GM20000 (cell line): ENCODE measurements at places on chromosomes 2 and 18.

DNA sequence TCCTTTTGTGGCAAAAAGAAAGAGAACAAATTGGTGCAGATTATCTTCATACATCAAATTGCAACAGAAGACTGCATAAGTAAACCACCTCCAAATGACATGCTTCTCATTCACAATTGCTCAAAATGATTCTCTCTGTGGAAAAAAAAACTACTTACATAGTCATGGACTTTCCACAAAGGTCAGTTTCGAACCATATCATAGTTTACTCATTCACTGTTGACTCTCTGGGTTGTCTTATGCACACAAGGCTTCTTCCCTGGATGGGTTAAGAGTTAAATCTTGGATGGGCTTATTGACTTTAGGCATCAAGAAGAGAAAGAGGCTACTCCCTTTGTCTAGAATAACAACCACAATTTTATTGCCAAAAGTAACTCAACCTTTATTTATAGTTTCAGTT is 91.3 kb upstream of the RAB27B start:
- DNase-seq, result no peak

- no peak for DNase-seq
These were observed 3.8 kb downstream of the RBFA start for GRCh38 chr18:80037869-80038630.

GRCh38 chr2:191693166-191693565 is 15.2 kb downstream of the NABP1 start:
- DNase-seq, result no peak

DNA sequence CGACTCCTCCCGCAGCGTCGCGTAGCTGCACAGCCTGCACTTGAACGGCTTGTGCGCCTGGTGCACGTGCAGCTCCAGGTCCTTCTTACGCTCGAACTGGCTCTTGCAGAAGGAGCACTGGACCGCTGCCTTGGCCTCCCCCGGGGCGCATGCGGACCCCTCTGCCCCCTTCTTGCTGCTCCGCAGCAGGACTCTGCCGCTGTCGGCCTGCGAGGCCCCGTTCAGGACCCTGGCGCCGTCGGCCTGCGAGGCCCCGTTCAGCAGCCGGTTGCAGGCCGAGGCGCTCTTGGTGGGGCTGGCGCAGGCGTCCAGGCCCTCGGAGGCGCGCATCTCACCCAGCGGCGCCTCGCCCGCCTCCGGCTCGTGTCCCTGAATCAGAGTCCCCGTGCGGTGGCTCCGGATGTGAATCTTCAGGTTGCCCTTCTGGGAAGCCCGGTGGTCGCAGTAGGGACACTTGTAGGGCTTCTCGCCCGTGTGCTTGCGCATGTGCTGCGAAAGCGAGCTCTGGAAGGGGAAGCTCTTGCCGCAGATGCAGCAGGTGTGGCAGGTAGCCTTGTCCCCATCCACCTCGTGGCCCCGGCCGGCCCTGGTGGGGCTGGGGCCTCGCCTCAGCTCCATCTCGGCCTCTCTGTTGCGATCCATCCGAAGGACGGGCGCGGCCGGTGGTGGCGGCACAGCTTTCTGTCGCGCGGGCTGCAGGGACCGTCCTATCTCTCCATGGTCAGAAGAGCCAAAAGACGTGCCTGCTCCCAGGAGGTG is 52.5 kb downstream of the ZNF516 start:
- DNase-seq, result no peak

DNA sequence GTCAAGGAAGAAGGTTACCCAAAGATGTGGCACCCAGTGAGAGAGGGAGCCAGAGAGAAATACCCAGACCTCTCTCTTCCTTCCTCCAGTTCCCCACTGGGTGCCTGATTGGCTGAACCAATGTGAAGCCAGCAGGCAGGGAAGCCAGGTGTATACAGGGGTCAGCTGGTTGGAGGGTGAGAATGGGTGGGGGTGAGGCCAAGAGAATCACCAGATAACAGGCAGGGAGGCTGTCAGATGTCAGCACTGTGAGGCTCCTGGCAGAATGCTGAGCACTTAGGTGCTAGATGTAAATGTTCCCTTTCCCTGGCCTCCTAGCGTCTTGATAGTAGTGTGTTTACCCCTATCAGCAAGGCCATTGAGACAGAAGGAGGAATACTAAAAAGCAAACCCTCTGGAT is 104.0 kb upstream of the MGAT5 start:
- DNase-seq, result no peak
